ENCODE measurements at places on chromosomes 6 and 20. TPM values are rescaled to one million over a fixed set of nuclear protein-coding genes. Genes with fewer than 3 reads are reported as not detected.

- DNase-seq: no peak
Measured at GRCh38 chr20:50297498-50298376, 107.1 kb downstream of the CEBPB start.

Gene CAP2
- total RNA-seq: 39.9 TPM

DNA sequence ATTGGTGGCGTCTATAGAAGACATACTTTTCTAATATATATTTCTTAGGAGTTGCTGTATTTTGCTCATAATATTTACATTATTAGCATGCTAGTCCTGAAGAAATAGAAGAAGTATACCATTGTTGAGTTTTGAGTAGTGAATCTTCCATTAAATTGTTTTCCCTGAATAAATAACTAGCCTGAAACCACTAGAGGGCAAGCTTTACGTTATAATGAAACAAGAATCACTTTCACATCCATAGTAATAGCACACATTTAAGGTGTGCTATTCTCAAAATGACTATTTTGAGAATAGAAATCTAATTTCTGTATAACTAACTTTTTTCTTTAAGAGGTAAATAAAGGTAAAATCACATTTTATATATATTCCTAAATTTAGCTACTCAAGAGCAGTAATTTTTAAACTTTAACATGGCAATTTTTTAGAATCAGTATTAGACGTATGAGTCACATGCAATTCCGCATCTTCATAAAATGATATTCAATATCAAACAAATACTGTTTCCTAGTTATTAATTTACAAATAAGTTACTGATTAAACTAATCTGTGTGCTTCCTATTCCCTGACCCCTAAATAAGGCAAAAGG, 213.2 kb upstream of the MANEA start:
- DNase-seq: peak; percentile 2

GRCh38 chr6:39393075-39393474, 70.6 kb upstream of the KCNK16 start:
- DNase-seq: no peak

Gene SIRPB1
- total RNA-seq: 4.2 TPM

DNA sequence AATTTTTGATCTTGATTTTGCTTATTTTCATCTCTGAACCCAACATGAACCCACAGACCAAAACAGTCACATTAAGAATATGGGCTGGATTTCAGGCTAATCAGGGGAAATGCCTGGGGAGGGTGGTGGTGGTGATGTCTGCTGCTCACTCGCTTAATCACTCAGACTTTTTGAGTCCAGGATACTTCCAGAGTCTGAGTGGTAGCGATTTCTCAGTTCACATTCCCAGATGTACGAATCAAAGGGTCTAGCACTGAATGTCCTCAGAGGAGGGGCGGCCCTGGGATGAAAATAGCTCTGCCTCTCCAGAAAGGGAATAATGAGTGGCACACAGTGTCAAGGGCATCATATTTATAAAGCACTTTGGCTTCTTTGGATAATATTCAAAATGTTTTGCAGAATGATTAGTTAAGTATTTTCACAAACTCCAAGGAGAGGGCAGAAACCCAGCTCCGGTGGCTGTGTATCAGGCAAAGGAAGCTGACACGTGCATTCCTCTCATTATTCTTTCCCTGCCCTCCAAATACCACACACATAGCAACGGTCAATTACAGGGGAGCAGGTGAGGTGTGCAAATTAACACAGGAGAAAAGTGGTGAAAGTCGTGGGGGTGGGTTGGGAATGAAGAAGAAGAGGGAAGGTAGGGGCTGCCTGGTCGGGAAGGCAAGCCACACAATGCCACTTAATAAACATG, 345.2 kb upstream of the RSPO3 start:
- DNase-seq: no peak

Gene DLK2
- total RNA-seq: 3.4 TPM

Measured in M059J (cell line).